ENCODE measurements at places on chromosomes 4 and X. TPM values are rescaled to one million over a fixed set of nuclear protein-coding genes. Genes with fewer than 3 reads are reported as not detected.

DNA sequence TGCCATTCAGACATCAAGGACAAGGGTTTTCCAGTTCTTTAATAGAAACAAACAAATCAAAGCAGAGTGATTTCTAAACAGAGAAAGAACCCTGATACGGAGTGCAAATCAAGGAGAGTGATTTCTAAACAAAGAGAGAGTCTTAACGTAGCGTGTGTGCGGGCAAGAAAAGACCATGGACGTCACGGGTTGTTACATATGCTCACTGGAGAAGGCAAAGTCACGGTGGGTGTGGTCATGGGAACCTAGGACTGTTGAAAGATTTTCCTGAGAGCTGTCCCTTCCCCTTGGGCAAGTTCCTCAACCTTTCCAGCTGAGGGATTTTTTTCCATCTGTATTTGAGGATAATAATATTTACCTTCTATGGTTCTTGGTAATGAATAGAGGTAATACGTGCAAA is 95.0 kb upstream of the SLC34A2 start:
- H3K4me1 ChIP-seq: peaks cover 11% of the 10 kb centered on the region
- H3K27me3 ChIP-seq: no peaks in the 10 kb centered on the region
- H3K27ac ChIP-seq: no peak overlapping the region
- no peak overlapping the region for H3K4me3 ChIP-seq

- H3K4me3 ChIP-seq: no peak overlapping the region
- no peak overlapping the region for H3K27ac ChIP-seq
- no peak for DNase-seq
- H3K27me3 ChIP-seq: no peaks in the 10 kb centered on the region
- H3K36me3 ChIP-seq: no peaks in the 10 kb centered on the region
- no peaks in the 10 kb centered on the region for H3K4me1 ChIP-seq
These were observed 39.0 kb downstream of the DDX60 start for GRCh38 chr4:168279556-168279955.

GRCh38 chr4:102678107-102678506 is 82.7 kb downstream of the MANBA start:
- peaks cover 6% of the 10 kb centered on the region for H3K36me3 ChIP-seq
- no peak overlapping the region for H3K4me3 ChIP-seq
- H3K4me1 ChIP-seq: no peaks in the 10 kb centered on the region
- no peaks in the 10 kb centered on the region for H3K27me3 ChIP-seq
- no peak for DNase-seq

The PHOX2B gene
- not detected for total RNA-seq

DNA sequence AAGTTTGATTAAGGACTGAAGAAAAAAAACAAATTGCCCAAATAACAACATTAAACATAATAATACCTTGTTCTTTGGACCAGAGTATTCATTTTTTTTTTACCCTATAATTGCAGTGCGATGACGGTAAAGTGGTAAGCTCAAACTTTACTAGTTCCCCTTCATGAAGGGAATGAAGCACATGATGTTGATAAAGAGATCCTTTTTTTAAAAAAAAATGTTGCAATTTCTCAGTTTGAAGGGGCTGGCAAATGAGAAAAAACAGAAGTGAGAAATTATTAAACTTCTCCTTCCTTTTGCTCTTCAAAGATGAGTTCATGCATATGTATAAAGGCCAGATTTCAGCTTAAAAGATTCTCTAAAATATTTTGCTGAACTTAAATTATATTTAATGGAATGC is 231.7 kb downstream of the C4orf33 start:
- no peak overlapping the region for H3K27ac ChIP-seq
- DNase-seq: no peak
- no peaks in the 10 kb centered on the region for H3K4me1 ChIP-seq
- no peaks in the 10 kb centered on the region for H3K36me3 ChIP-seq

DNA sequence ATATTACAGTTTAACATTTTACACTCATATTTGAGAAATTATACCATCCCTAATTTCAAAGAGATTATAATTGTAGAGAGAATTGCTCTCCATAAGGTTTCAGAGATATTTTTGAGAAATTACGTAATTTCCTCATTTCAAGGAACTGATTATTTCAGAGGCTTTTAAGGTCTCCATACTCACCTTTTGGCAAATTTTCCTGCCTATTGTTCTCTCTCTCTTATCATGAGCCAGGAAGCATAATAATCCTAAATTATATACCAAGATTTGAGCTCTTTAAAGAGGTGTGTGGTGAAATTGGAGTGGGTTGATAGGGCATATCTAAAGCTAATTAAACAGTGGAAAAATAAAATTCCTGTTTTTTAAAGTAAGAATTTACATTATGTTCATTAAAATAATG is 248.9 kb upstream of the FTHL17 start:
- no peaks in the 10 kb centered on the region for H3K36me3 ChIP-seq
- no peak overlapping the region for H3K4me3 ChIP-seq
- no peaks in the 10 kb centered on the region for H3K4me1 ChIP-seq
- H3K27me3 ChIP-seq: no peaks in the 10 kb centered on the region

The GPR173 gene
- total RNA-seq: 0.68 TPM

The ASB9 gene
- 10.8 TPM for total RNA-seq

DNA sequence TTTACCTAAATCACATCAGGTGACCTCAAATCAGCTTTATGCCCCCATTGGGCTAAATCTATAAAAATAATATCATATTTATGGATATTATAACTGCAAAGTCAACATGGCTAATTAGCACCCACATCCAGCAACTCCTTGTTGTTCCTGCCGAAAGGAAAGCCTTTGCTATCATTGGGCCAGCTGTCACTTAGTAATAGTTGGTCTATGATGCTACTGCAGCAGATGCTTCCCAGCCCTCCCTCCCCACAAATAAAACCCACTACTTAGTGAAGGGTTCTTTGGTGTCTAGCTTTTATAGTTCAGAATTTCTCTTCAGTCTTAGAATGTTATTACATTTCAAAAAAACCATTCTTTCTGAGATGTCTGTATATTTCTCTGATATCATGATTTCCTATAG is 116.9 kb upstream of the ENPEP start:
- no peak for DNase-seq
- peaks cover 8% of the 10 kb centered on the region for H3K4me1 ChIP-seq
- no peaks in the 10 kb centered on the region for H3K27me3 ChIP-seq
- H3K27ac ChIP-seq: no peak overlapping the region

The CCDC149 gene
- total RNA-seq: 9.5 TPM

The ALAS2 gene
- not detected for total RNA-seq

GRCh38 chr4:152697284-152698088 is 17.7 kb upstream of the TMEM154 start:
- peak overlapping the region; percentile 40 for H3K4me3 ChIP-seq
- no peaks in the 10 kb centered on the region for H3K27me3 ChIP-seq
- peak overlapping the region; percentile 91 for H3K27ac ChIP-seq
- H3K4me1 ChIP-seq: peaks cover 18% of the 10 kb centered on the region
- no peaks in the 10 kb centered on the region for H3K36me3 ChIP-seq

The REELD1 gene
- not detected for total RNA-seq

The NKX6-1 gene
- total RNA-seq: 1.8 TPM

DNA sequence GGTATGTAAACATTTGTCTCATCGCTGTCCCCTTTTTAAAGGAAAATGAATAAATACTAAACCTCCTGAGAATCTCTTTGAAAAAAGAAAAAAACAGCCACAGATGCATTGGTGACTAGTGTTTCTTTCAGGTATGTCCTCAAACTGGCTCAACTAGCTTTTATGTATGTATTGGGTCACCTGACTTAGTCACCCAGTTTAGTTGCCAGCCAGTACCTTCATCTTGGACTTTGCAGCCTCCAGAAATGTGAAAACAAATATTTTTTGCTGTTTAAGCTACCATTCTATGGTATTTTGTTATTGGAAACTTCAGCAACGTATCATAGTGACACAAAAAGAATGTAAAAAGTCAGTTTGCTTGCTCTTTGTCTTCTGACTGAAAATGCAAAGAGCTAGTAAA is 1263.5 kb downstream of the FAM133A start:
- DNase-seq: no peak
- no peak overlapping the region for H3K27ac ChIP-seq
- no peaks in the 10 kb centered on the region for H3K36me3 ChIP-seq
- H3K4me1 ChIP-seq: no peaks in the 10 kb centered on the region
- H3K27me3 ChIP-seq: no peaks in the 10 kb centered on the region

DNA sequence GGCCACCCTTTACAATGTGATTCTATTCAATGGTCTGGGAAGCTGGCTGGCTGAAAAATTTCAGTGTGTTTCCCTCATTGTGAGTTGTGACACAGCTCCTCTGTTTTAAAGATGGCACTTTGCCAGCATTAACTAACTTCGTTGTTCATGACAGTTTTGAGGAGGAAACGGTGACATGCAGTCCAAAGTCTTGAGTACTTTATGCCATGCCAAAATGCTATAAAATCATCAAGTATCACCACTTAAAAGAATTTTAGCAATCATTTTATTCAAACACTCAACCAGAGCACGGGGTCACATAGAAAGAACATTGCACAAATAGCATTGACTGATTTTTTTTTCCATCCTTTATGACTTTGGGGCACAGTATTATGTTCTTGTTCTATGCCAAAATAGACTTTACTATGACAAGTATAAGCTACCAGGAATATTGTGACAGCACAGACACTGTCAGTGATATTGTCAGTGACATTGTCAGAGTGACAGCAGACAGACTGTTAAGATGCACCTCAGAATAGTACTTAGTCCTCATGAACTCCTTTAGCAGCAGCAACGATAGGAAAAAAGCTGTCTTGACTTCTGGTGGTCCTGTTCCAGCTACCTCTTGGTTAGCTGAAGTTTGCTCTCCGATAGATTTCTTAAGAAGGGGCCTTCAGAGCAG is 46.7 kb downstream of the CXCL13 start:
- H3K27ac ChIP-seq: no peak overlapping the region
- no peak overlapping the region for H3K4me3 ChIP-seq
- no peaks in the 10 kb centered on the region for H3K36me3 ChIP-seq

DNA sequence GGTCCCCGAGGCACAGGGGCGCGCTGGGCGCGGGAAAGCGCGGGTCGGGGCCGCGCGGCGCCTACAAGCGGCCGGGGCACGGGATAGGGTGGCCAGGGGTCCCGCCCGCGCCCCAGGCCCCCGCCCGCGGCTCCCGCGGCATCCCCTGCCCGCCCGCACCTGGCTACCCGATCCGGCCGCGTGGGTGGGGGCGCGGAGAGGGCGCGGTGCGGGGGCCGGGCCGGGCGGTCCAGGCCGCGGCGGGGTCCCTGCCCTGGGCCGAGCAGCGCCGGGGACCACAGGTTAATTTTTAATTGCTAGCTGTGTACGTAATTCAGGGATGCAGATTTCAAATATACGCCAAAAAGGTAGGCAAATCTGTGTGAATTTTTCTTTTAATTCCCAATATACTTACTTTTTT is 44.3 kb upstream of the FAM47C start:
- no peak for DNase-seq
- H3K4me3 ChIP-seq: no peak overlapping the region
- peaks cover 6% of the 10 kb centered on the region for H3K36me3 ChIP-seq
- H3K27me3 ChIP-seq: no peaks in the 10 kb centered on the region
- no peak overlapping the region for H3K27ac ChIP-seq
- H3K4me1 ChIP-seq: no peaks in the 10 kb centered on the region

DNA sequence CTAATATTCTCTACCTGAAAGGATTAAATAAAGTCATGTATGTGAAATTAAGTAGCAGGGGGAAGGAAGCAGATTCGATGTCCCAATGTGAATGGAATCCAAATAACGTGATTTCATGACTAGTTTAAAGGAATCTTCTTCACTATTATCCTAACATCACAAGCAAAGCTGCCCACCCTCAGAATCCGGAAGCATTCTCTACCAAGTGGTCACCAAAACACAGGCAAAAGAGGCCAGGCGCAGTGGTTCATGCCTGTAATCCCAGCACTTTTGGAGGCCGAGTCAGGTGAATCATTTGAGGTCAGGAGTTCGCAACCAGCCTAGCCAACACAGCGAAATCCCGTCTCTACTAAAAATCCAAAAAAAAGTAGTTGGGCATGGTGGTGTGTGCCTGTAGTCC is 212.9 kb downstream of the LDB2 start:
- H3K4me1 ChIP-seq: no peaks in the 10 kb centered on the region
- DNase-seq: no peak
- no peak overlapping the region for H3K27ac ChIP-seq
- no peaks in the 10 kb centered on the region for H3K36me3 ChIP-seq

- H3K4me1 ChIP-seq: peaks cover 19% of the 10 kb centered on the region
- H3K27ac ChIP-seq: no peak overlapping the region
- H3K27me3 ChIP-seq: no peaks in the 10 kb centered on the region
- no peak overlapping the region for H3K4me3 ChIP-seq
- peaks cover 7% of the 10 kb centered on the region for H3K36me3 ChIP-seq
These were observed 38.3 kb upstream of the SLC25A4 start for GRCh38 chr4:185104733-185105132.

GRCh38 chr4:157014621-157015591 is 43.3 kb upstream of the PDGFC start:
- no peaks in the 10 kb centered on the region for H3K27me3 ChIP-seq
- H3K4me3 ChIP-seq: no peak overlapping the region
- no peak overlapping the region for H3K27ac ChIP-seq

GRCh38 chr4:112766422-112766821 is 129.5 kb downstream of the LARP7 start:
- no peak overlapping the region for H3K4me3 ChIP-seq
- H3K36me3 ChIP-seq: peaks cover 5% of the 10 kb centered on the region
- no peak overlapping the region for H3K27ac ChIP-seq

DNA sequence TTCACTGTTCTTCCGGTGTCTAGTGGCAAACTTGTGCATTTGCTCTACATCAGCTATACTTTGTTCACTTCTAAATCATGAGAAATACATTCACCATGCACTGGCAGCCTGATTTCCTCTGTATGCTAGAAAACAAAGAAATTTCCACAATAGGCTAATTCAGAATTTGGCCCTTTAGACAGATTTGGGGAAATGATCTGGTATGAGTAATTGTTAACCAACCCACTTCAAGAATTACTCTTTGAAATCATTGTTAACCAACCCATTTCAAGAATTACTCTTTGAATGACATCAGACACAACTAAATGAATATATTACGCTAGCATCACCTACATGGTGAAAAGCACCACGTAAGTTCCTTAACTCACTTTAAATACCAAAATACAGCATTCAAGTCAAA is 14.6 kb downstream of the APBB2 start:
- no peaks in the 10 kb centered on the region for H3K36me3 ChIP-seq
- H3K4me1 ChIP-seq: peaks cover 13% of the 10 kb centered on the region
- no peak for DNase-seq

DNA sequence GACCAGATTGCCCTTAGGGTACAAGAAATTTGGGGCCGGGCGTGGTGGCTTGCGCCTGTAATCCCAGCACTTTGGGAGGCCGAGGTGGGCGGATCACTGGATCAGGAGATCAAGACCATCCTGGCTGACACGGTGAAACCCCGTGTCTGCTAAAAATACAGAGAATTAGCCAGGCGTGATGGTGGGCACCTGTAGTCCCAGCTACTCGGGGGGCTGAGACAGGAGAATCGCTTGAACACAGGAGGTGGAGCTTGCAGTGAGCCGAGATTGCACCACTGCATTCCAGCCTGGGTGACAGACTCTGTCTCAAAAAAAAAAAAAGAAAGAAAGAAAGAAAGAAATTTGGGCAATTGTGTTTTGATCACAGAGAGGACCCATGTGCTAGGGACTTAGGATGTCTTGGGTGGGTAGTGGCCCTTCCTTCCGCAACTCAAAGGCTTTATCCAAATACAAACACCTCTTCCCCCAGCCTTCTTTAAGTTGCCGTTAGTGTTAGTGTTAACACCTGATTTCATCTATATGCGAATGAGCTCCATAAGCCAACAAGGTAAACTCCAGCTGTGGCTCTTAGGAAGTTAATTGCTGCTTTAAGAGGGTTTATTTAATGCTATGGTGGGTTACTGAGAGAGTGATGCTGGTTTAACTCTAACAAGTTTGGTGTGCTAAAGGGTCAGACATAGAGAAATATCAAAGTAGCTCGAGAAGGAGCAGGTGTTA is 8.6 kb upstream of the CCDC110 start:
- no peak for DNase-seq
- no peaks in the 10 kb centered on the region for H3K4me1 ChIP-seq
- no peaks in the 10 kb centered on the region for H3K36me3 ChIP-seq
- H3K4me3 ChIP-seq: no peak overlapping the region
- peaks cover 21% of the 10 kb centered on the region for H3K27me3 ChIP-seq
- H3K27ac ChIP-seq: no peak overlapping the region
